ENCODE measurements at places on chromosomes 3 and 15.

DNA sequence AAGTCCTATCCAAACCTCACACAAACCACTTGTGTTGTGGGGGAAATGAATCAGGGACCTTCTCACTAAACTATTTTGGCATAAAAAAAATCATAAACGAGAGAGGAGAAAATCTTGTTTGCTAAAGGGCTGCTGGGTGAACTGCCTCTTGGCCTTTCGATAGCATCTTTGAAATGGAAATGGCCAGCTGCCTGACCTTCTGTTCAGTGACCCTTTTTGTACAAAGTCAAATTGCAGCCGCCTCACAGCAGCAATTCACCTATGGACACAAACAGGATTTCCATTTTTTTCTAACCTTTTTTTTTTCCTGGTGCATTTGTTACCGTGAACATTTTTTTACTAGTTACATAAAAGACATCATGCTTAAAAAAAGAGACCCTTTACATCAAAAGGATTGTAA is 89.0 kb upstream of the ONECUT1 start:
- no peak for DNase-seq

DNA sequence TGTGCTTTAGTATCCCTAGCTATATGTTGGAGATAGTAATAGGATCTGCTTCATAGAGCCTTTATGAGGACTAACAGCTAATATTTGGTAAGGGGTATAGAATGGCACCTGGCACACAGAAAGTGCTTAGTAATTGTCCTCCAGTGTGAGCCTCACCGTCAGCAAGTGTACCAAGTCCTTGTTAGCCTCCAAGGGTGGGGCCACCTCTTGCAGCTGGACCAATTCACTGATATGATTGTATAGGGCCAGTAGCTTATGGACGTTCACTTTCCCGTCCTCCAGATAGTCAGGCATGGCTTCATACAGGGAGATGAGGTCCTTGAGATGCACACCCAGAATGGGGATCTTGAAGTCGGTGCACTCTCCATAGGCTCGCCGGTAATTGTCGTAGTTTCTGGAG is 53.6 kb downstream of the FAM98B start:
- no peak for DNase-seq

DNA sequence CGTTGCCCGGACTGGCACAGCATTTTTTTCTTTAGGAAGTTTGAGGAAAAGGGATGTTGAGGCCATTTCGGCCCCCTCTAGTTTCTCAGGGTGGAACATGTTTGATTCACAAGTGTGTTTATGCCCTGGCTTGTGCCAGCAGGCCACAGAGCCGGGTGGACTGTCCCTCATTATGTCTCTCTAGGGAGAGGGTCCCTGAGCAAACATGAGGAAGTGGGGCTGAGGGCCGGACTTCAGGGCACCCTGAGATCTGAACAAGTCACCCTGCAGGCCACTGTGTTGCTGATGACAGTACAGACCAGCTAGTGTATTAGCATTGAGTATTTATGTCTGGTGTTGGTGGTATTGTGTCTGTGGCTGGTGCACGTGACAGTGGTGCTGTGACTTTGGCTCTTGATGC is 34.9 kb downstream of the RNU5B-1 start:
- no peak for DNase-seq

GRCh38 chr3:123270818-123271217 is 69.1 kb downstream of the SEC22A start:
- no peak for DNase-seq

- no peak for DNase-seq
Measured at GRCh38 chr15:99981191-99981647, 248.0 kb upstream of the LYSMD4 start.

DNA sequence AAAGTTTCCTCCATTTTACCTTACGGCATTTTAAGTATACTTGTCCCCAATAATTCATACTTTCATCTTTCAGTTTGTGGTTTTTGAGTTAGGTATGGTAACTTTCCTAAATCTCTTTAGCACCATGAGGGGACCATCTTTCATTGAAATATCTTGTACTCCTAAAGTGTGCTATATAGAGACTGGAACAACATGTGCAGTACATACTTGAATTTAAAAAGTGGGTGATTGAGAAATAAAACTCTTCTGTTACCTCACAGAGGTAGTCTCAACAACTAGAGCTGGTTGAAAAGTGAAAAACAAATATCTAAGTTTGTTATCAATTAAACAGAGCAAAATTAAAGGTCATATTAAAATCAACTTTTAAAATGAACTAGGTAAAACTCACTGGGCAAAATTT is 423.1 kb downstream of the ROBO2 start:
- DNase-seq: no peak

DNA sequence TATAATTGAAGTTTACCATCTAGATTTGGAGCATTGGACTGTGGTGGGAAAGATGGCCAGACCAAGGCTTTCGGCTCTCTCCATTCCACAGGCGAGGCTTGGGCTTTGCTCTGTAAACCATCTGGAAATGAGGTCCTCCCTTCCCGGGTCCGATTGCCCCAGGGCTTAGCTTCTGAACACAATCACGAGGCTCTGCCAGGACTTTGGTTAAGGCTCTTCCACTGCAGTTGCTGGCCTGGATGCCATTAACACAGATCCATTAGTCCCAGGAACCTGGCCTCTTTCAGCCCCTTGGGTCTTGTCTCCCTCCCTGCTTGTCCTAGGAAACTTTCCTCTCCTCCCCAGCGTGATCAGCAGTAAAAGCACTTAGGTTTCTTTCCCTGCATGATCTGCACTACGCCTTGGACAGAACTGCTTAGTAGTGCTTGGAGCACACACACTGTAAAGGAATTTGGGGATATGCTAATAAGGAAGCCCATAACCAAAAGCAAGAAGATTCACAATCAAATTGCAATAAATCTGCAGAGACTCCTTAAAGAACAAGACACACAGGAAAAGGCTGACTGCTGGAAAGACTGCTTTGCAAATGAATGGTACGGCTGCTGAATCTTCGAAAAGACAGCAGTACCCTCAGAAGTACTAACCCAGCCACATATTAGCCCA is 154.3 kb downstream of the ECT2 start:
- DNase-seq: no peak

DNA sequence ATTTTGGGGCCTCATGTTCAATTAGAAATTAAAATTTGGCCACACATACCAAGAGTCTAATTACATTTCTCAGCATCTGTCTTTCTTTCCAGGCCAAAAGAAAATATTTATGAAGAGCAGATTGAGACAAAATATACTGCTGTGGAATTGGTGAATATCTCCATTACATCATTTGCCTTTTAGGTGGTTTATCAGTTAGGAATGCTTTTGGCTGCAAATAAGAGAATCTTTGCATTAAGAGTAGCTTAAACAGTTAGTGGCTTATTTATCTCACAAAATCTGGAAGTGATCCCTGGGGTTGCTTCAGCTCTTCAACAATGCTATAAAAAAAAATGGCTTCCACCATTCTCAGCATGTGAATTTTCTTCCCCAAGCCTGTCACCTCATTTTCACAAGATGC is 308.7 kb downstream of the MAGI1 start:
- DNase-seq: no peak

DNA sequence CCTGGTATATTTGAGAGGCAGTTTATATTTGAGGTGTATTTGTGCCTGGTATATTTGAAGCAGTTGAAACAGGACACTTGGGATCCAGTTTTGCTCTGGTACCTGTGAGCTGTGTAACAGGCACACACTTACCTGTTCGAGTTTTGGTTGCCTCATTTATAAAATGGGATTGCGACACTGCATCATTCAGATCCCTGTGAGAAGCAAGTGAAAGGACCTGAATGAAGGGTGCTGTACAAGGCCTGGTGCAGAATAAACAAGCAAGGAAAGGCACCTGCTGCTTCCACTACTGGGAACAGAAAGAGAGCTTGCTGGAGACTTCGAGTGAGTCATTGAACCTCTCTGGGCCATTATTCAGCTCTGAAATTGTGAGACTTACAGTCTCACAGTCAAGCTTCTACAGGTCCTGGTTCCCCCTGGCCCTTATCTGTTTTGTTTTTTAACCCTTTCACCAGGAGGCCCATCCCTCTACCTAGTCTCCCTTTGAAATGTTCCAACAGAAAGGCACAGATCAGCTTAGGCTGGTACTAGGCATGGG is 11.5 kb downstream of the FETUB start:
- DNase-seq: no peak

- DNase-seq: no peak
Measured at GRCh38 chr15:61337541-61337940, 108.4 kb upstream of the RORA start.

DNA sequence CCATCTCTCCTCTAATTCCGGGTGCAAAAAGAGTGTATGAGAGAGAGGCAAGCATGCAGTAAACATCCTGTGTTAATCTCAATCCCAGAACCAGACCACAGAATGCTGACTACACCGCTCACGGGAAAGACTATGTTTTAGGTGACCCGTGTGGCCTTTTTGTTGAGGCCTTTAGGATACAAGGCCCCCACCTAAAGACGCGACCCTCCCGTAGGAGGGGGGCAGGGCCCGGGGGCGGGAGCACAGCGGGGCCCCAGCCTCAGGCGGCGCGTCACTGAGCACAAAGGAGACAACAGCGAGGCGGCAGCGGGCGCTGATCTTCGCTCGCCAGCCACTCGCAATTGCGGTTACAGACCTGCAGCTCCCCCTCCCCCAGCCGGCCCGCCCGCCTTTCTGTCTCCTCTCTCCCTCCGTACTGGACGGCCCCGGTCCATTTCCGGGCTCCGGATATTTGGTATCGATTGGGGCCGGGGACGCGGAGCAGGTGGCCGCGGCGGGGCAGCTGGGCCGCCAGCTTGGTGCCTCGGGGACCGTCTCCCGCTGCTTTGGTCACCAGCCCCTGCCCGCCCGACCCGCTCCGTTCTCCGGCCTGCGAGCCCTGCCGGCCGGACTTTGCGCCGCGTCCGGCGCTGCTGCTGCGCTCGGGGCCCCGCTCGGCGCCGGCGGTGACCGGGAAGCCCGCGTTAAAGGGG is at the start of gene CCDC50:
TSS of gene CCDC50 (plus strand) at position 433 of the 692 bp plus-strand sequence. CDS start 281 bp downstream, outside the sequence.
- DNase-seq: peak; percentile 80

DNA sequence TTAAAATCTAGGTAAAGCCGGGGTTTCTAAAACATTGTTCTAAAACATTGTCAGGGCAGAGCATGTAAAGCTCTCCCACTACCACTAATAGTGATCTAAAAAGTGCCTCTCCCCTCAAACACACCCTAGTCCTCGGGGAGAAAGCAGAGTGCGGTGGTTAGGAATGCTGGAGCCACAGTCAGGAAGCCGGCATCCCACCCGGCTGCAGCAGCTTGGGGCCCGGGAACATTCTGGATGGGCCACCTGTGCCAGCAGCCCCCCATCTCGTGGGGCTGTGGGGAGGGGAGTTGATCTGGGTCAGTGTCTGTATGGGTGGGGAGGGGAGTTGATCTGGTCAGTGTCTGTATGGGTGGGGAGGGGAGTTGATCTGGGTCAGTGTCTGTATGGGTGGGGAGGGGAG is 176.9 kb downstream of the APBA2 start:
- no peak for DNase-seq

DNA sequence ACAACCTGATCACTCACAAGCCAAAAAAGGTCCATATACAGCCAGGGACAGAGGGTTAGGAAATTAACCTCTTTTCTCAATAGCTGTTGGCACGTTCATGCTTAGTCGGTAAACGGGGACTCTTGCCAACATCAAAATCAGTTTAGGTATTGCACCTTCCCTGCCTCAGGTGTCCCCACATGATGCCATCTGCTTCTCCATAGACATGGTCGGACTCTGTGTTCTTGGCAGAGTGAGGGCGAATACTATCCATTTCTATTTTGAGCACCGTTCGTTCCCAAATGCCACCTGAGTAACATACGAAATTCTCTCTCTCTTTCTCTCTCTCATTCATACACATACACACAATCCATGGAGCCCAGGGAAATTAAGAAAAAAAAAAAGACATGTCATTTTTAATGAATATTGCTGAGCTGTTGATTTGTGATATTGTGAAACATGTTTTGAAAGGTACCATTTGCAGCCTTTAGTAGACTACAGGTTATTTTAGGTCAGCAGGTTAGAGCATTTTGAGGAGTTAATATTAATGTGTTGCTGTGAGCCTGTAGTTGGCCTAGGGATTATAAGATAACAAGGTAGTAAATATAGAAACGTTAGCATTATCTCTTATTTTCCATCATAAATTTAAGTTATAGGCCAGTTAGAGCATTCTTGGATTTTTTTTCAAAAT is 78.5 kb downstream of the GHSR start:
- no peak for DNase-seq

GRCh38 chr3:31919528-31919927 is 61.5 kb downstream of the OSBPL10 start:
- no peak for DNase-seq

DNA sequence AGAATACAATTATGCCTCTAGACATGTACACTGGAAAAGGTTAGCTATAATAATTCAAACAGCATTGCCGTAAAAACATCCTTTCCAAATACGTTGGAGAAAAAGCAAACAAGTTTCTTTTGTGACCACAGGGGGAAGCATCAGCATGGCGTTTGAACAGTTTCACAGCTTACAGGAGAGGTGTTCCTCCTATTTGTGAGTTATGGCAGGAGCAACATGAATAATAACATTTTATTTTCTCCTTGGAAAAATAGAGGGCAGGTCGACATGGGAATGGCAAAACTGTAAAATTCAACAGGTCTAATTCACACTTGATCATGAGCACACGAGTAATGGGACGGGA is 39.7 kb upstream of the GADL1 start:
- no peak for DNase-seq

DNA sequence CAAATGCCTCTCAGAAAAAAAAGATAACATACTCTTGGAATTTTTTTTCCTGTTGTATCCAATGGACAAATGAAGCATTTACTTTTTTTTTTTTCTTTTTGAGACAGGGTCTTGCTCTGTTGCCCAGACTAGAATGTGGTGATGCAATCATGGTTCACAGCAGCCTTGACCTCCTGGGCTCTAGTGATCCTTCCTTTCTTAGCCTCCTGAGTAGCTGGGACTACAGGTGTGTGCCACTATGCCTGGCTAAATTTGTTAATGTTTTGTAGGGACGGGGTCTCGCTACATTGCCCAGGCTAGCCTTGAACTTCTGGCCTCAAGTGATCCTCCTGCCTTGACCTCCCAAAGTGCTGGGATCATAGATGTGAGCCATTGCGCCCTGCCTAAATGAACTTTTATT is 167.2 kb downstream of the ISL2 start:
- DNase-seq: no peak

GRCh38 chr3:53729159-53729558 is 117.1 kb downstream of the CHDH start:
- no peak for DNase-seq

DNA sequence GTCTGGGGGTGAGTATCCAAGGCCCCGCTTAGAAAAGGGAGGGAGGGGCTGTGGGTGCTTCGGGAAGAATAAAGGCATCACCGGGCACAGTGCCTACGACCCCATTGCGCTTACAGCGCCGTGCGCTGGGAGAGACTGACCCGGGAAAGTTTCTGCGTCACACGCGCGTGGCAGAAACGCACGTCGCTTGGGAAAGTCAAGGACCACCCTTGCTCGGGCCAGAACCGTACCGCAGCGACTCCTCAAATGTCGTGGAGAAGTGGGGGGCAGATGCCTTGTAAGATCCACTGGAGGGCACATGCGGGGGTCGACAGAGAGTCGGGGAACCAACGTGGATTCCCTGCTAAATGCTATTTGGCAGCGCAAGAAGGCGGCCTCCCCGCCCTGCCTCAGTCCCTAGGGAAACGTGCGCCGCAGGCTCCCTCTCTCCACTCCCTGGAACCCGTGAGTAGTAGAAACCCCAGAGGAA is 2.4 kb downstream of the ADAMTS9 start:
- DNase-seq: peak; percentile 71

GRCh38 chr3:142850395-142851023 is 38.4 kb downstream of the PCOLCE2 start:
- DNase-seq: no peak
